Activated naive CD4-positive, alpha-beta T cell treated with anti-CD3 and anti-CD28 coated beads, Interleukin-2, amount 50 U/mL, for 72 hours (primary cell): ENCODE measurements at places on chromosomes 16 and 17. TPM values are rescaled to one million over a fixed set of nuclear protein-coding genes. Genes with fewer than 3 reads are reported as not detected.

Gene KCNH4
- 0.54 TPM for total RNA-seq

Gene KRTAP3-2
- total RNA-seq, result not detected

Gene ZG16
- total RNA-seq, result not detected

Gene PRSS21
- total RNA-seq, result 2.4 TPM

DNA sequence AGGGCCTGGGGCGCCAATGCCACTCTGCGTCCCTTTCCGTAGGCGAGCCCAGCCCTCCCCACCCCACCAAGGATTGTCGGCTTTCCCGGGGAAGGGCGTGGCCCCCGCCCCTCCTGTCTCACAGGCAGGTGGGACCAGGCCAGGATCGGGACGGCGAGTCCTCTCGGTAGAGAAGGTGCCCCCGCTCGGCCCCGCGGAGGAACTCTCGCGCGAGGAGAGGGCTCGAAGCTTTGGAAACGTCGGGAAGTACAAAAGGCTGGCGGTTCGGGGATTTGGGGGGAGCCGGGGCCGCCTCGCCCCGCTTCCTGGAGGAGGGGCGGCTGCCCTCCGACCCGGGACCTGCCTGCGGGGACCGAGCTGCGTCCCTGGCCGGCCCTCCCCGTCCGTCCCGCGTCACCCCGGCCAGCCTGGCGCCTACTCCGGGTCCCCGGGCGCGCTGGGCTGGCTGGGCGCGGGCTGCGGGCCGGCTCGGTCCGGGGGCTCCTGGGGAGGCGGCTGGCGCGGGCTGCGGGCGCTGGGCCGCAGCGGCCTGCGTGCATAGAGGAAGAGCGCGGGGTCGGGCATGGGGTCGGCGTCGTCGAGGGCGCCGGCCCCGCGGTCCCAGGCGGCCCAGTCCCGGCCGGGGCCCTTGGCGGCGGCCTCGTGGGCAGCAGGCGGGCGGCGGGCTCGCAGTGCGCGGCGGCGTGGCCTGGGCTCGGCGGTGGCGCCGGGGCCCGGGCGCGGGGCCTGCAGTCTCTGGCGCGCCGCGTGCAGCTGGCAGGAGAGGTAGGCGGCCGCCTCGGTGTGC, 12.6 kb upstream of the CLUH start:
- no peak for DNase-seq

DNA sequence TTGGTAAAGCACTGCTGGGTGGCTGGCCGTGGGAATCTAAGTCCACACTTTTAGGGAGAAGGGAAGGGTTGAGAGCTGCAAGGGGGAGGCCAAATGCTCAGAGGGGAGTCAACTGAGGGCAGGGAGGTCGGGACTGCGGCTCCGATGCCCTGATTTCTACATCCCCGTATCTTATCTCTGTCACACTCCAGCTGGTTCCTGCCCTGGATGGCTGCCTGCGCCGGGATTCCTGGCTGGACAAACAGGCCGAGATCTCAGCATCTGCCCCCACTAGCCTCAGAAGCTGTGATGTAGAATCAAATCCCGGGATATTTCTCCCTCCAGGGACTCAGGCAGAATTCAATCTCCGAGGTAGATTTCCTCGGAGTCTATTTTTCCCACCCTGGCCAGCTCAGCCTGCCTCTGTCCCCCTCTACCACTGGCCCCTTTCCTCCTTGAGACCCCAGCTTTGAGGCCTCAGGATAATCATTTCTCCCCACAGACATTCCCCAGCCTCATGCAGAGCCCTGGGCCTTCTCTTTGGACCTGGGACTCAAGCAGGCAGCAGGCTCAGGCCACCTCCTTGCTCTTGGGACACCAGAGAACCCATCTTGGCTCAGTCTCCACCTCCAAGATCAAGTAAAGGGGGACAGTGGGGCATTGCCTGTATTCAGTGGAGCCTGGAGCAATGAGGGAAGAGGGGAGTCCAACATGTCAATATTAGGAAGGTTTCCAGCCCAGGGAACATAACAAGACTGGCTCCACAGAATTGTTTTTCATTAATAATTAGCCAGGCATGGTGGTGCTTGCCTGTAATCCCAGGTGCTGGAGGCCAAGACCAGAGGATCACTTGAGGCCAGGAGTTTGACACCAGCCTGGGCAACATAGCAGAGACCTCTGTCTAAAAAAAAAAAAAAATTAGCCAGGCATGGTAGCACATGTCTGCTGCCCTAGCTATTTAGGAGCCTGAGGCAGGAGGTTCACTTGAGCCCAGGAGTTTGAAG, 1.8 kb downstream of the SHBG start:
- no peak for DNase-seq

DNA sequence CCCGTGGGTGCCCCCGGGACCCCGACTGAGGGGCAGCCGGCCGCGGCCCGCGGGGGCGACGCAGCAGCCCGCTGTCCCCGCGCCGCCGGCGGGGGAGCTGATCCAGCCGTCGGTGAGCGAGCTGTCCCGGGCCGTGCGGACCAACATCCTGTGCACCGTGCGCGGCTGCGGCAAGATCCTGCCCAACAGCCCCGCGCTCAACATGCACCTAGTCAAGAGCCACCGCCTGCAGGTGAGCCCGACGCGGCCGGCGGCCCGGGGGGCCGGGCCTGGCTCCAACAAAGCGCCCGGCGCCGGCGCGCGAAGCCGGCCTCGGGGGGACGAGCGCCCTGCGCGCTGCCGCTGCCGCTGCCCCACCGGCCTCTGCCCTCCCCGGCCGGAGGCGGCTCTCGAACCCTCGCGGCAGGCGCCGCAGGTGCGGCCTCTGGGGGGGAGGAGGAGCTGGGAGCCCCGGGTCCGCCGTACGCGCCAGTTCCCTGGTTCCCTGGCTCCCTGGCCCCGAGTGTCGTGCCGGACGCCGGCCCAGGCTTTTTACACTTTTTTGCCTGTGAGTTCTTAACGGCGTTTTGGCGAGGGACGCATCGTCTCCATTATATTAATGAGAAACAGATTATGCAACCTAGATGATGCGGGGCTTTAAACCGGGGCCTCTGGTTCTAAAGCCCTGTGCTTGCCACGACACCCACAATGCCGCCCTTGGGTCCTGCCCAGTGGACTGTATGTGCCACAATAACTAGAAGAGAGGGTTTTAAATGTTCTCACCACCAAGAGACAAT, 521 bp downstream of the ATMIN start:
- DNase-seq, result peak; percentile 46

GRCh38 chr17:49231563-49231894, 942 bp upstream of the PHOSPHO1 start:
- DNase-seq, result no peak

DNA sequence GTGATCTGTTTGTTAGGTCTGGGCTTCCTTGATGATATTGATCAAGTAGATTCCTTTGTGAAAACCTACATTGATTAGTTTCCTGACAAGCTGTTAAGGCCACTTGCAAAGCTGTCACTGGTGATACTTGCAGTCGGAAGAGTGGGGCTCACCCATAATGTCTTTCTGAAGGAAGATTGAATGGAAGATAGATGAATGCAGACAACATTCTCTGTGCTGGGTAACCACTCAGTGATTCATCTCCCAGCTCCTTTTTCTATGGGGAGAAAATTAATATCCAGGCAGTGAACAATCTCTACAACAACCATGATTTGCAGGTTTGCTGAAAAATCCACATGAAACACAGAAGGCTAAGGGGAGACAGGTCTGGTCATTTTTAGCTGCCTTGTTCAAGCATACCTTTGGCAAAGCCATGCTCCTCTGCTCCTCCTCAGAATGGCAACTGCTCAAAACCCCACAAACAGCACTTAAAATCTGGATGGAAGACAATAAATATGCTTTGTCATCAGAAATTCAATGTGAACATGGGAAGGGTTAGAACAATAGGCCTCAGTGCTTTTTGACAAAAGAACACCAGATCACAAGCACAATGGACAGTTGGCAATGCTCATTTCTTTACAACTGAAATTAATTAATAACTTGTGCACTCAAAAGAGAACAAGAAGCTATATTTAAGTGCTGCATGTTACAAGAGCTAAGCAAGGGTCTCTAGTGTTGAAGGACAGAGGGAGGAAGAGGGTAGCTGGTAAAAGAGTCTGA, 495.4 kb downstream of the TOX3 start:
- DNase-seq, result no peak

DNA sequence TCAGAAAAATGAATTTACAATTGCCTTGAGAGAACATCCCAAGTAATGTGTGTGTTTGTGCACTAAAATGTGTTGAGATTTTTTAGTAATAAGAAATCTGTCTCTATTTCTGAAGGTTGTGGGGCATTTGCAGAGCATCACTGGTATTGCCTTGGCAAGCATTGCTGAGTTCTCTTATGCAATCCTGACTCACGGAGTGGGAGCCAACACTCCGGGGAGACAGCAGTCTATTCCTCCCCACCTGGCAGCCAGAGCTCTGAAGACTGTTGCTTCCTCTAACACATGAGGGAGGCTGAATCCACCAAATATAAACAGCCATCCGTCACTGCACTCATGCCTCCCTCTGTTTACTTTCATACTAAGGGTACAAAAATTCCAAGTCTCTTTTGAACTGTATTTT, 10.6 kb downstream of the CNTD1 start:
- DNase-seq, result no peak

- no peak for DNase-seq
Observed at GRCh38 chr17:67557921-67558320, 159.8 kb upstream of the NOL11 start.
